ENCODE measurements at places on chromosomes 4 and X.

DNA sequence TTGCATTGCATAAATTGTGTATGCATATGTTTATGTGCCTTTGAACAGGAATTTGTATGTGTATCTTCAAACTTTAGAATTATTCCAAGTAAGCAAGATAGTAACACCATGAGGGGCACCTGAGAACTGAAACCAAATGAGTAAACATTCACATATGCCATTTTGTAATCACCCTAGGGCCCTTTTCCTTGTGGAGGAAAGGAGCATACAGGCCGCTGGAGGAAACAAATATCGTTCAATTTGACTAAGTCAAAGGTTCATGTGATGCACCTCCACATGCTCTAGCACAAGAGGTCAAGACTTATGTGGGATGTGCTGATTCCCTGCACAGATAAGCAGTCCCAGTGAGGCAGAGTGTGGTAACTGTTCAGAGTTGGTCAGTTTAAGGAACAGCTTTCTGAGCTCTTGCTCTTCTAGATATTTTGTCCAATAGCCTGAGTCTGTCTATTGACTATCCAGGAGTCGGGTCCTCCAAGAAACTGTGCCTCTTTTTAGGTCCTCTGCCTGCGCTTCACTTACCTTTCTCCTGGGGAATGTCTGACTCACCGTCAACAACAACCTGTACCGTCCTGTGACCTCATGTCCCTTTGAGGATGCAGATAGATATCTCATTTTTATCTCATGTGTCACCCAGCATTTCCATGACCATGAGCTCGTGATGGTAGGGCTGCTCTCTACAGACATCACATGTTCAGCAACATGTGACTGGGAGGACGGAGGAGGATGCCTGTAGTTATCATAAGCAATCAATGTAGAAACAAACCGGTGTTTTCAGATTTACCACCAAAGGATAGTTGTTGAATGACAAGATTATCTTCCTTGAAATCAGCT is 196.9 kb downstream of the NWD2 start:
- DNase-seq, result no peak

- DNase-seq, result no peak
Observed at GRCh38 chr4:145840801-145841200, 97.8 kb downstream of the ZNF827 start.

DNA sequence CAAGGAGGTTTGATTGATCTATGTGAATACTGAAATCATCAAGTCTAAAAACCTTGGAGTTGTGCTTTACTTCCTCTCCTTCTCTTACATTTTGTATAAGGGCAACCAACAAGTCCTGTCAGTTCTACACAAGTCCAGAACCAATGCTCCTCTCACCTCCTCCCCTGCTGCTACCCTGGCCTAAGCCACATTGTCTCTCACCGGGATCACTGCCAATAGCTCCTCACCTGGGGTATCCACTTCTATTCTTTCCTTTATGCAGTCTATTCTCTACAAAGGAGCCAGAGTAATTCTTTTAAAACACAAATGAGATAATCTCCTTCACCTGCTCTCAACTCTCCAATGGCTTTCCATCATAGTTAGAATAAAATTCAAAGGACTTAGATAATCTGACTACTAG is 13.3 kb upstream of the ARHGEF6 start:
- no peak for DNase-seq

DNA sequence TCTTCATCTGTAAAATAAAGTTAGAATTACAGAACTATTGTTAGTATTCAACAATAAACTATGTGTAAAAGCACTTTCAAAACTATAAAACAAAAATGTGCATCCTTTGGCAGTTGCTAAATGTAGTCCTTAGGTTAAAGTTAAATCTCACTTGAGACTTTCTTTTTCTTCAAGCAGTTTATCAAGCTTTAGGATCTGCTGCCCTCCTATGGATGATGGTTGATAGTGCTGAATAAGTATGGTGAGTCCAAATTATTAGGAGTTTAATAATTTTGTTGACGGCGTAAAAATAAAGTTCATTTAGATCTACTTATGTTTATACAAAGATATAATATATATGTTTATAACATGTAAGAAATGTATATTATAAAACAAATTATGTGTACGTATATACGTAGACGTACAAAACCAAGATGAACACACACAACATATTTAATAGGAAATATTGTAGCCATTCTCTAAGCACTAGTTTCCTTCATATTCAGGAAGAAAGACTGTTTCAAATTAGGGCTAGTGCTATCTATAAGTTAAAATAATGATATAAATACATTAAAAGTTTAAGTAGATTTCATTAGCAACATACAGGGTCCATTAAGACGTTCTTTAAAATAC is 22.3 kb downstream of the UGT2A2 start:
- DNase-seq, result no peak

DNA sequence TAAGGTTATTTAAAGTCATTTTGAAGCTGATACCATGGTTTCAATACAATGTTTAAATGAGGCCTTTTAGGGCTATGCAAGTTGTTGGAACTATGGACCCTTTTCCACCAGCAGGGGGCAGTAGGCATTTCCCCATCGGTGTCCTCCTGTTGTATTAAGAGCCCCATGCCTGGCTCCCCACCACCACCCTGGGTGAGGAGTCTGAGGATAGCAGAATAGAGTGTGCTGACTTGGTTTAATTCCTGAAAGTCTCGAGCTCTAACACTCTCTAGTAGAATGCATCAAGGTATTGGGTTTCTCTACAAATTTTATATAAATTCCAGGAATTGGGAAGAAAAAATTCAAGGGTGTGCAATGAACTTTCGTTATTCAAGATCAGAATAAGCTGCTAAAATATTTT is 234.8 kb upstream of the JADE1 start:
- DNase-seq, result peak; percentile 18

- DNase-seq, result no peak
Observed at GRCh38 chrX:54819201-54819600, 11.7 kb downstream of the MAGED2 start.

- no peak for DNase-seq
Observed at GRCh38 chrX:130467936-130468335, 66.1 kb downstream of the RBMX2 start.

DNA sequence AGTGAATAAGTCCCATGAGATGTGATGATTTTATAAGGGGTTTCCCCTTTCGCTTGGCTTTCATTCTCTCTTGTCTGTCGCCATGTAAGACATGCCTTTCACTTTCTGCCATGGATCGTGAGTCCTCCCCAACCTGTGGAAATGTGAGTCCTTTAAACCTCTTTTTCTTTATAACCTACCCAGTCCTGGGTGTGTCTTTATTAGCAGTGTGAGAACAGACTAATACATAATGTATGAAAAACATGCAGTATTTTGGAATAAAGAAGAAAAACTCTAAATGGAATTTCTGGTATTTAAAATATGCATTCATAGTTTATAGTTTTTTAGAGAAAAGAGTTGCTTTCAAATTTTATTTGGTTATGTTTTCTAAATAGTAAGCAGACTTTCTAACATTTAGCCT is 360.7 kb downstream of the PCDH7 start:
- DNase-seq, result no peak

DNA sequence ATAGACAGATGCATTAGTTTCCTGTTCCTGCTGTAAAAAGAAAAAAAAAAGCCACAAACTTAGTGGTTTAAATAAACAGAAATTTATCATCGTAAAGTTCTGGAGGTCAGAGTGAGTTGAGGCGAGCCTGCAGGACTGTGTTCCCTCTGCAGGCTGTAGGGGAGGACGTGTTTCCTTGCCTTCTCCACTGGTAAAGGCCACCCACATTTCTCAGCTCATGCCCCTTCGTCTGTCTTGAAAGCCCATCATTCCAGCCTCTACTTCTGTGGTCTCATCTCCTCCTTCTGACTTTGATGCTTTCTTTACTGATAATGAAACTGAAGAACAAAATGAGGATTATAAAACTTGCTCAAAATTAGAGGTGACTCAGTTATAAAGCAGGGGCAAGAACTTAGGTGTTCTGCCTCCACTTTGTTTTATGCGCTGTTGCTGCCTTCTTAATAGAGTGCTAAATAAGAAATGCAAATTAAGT is 143.0 kb downstream of the STIM2 start:
- DNase-seq, result no peak

DNA sequence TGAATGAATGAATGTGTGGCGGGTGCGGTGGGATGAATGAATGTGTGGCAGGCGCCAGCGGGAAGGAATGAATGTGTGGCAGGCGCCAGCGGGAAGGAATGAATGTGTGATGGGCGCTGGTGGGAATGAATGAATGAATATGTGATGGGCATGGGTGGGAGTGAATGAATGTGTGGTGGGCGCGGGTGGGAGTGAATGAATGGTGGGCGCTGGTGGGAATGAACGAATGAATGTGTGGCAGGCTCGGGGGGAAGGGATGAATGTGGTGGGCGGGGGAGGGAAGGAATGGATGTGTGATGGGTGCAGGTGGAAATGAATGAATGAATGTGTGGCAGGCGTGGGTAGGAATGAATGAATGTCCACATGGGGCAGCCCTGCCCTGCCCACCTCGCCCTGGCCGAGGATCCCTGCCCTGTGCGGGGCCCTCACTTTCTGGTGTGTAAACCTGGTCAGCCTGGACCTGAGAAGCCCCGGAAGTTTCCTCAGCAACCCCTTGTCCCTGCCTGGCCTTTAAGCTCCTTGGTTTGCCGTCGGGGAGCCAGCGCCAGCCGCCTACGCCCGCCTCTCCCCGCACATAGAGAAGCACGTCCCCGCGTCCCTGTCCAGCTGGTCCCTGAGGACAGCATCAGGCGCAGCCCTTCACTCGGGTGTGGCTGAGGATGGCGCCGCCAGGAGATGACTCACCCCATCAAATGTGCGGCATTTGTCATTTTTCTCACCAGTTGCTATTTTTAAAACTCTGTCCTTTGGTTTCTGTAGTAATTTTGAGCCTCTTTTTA is 112.8 kb upstream of the LRPAP1 start:
- DNase-seq, result no peak

DNA sequence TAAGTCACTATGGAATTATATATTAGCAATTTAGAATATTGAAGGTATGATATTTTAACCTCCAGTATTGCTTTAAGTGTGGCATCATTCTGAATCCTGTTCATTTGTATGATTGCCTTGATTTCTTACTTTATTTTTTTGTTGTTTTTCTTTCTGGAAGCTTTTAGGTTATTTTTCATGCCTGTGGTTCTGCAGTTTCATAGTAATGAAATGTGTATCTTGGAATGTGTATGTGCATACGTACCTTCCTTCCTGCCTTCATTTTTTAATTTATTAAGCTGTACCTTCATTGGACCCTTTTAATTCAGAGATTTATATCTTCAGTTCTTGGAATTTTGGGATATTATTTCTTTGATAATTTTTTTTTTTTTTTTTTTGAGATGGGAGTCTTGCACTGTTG is 22.1 kb downstream of the CPEB2 start:
- DNase-seq, result no peak

- no peak for DNase-seq
Observed at GRCh38 chr4:11028334-11028733, 343.8 kb upstream of the CLNK start.

GRCh38 chr4:98567611-98568010 is 90.8 kb downstream of the TSPAN5 start:
- DNase-seq, result no peak

DNA sequence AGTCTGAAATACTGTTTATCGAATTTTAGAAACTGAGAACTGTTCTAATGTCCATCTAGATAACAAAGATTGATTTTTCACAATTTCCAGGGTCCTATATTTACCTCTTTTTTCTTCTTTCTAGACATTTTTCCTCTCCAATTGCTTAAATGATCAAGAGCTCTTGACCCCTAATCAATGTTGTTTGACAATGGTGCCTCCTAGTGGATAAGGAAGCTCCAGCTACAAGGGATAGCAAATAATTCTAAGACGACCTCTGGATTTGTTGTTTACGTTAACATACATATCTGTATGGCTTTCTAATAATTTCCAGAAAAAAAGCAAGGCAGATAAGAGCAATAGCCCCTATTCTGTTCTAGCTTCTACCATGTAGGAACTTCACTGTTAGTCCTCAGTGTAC is 35.8 kb downstream of the GPR82 start:
- DNase-seq, result peak; percentile 50

- no peak for DNase-seq
Observed at GRCh38 chr4:81676537-81676936, 204.8 kb upstream of the RASGEF1B start.

- peak; percentile 41 for DNase-seq
Observed at GRCh38 chrX:65900850-65901844, 138.7 kb downstream of the VSIG4 start.

DNA sequence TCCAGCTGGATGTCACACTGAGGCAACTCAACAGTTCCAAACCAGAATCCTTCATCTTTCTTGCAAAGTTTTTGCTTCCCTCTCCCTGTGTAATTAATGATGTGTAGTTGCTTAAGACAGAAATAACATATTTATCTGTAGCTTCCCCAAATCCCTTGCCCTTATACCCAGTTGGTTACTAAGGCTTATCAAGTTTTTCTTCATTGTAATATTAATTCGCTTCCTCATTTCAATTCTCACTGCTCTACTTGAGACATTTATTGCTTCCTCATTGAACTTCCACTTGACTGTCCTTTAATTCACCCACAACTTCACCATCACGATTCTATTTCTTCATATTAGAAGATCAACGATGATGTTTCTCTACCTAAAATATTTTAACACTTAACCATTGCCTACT is 386.6 kb upstream of the CPEB2 start:
- DNase-seq, result no peak

DNA sequence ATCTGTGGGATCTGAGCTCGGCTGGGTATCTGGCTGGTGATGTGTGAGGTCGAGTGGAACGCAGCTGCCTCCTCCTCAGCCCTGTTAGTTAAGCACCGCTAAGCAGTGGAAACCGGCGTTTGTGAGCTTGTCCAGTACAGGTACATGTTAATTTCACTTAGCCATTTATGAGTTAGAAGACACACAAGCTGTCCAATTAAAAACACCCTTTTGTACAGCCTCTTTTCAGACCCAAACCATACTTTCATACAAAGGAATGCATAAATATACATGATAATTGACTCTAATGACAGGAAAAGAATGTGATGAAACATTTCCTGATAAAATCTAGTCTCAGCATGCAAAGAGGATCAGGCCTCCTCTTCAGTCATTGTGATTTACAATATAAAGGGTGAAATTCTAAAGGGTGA is 163.6 kb upstream of the FAT1 start:
- DNase-seq, result no peak

DNA sequence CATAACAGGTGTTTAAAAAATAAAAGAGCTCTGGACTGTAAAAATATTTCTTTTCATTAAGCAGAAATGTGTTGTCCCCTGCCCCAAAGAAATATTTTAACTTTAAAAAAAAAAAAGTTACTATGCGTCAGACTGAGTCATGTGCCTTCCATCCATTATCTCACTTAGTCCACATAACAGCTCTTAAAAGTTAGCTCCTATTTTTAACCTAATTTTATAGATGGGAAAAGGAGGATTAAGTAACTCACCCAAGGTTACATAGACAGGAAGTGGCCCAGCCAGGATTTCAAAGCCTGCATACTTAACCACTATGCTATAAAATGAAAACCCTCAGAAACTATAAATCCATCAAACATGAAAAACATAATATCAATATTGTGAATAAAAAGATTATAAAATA is 97.7 kb downstream of the MANBA start:
- DNase-seq, result no peak
